ENCODE measurements at places on chromosomes 2 and 18.

DNA sequence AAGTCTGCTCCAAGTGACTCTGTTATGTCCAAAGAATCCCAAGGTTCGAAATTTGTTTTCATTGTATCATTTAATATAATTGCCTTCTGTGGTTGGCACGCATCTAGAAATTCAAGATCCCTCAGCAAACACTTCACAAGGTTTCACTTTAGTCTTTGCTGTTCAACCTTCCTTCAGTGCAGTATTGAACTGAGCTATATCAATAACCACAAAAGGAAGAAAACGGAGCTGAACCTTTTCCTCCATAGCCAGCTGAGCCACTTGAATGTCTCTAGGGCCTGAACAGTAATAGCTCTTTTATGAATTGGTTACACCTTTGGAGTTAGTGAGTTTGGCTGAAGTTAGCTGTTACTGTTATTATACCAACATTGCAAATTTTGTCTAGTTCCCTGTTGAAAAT, 357.7 kb upstream of the HNRNPA3 start:
- no peak for DNase-seq

DNA sequence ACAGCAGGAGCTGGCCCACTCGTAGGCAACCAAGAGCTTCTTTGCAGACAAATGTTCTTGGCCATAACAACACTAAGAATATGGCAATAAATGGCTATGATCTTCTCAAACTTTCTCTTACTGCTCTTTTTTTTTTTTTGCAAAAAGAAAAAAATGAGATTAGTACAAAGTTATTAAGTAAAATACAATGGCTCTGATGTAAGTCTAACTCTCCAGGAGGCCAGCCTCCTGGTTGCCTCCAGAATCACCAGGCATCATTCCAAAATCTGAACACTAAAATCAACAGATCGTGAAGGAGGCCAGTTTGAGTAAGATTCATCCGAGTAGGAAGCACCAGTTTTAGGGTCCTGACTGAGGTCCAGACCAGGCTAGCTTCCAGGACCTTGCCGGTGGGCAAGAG, 20.8 kb upstream of the FIGN start:
- DNase-seq, result no peak

DNA sequence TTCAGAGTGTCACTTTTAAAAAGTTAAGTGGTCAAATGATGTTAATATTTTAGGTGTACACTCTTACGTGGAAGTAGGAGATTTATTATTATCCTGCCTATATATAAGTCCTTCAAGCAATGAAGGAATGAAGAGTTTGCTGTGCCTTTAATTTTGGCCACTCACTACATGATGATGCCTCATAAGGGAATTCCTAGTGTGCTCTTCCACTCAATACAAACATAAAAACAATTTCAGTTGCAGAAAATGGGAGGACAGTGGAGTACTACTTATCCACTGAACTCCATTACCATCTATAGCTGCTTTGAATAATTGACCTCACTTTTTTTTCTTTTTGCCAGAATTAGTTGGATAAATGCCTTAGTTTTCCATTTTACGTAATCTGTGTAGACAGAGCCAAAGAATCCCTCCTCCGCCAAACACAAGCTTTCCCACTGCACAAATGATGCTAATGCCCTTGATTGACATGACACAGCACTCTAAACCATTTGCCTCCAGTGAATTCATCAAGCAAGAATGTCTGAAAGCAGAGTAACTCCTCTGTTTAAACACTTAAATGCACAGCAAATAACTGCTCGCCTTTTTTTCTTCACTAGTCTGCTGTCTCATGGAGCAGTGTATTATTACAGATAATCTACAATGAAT, 751.1 kb upstream of the FANCL start:
- DNase-seq, result no peak

DNA sequence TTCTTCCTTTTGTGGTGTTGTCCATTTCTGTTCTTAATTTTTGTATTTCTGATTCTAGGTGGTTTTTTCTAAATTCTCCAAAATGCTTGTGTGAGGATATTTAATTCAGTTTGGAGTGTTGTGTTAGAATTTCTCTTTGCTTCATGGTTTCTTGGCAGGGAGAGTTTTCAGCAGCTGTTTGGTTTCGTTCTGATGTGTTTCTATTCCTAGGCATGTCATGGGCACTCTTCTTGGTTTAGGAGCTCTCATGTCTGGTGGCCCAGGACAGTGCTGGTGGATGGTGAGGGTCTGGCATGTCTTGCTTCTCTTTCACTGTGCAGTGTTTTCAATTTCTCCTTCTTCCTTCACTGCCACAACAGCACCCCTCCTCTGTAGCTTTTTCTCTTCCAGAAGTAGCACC, 52.9 kb downstream of the OSBPL6 start:
- no peak for DNase-seq

- DNase-seq, result no peak
These were observed 160.1 kb downstream of the RTP5 start for GRCh38 chr2:242029422-242030225.

DNA sequence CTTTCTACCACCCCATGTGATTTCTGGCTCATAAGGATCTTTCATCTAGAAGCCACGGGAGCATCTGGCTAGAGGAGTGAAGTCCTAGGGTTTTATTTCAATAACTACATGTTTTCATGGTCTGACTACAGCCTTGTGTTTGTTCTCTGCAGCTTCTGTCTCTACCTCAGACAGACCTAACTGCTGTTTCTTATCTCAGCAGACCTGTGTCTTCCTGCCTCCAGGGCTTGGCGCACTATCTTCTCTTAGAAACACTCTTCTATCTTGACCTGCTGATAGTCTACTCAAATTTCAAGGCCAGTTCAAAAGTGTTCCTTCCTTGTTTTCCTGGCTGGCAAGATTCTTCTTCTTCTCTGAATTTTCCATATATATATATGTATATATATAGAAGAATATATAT, 11.0 kb upstream of the TRIB2 start:
- DNase-seq, result no peak

- DNase-seq, result no peak
These were observed 60.0 kb downstream of the TTC21B start for GRCh38 chr2:165893556-165893955.

- DNase-seq, result no peak
These were observed 20.2 kb downstream of the SKA1 start for GRCh38 chr18:50395093-50395492.

DNA sequence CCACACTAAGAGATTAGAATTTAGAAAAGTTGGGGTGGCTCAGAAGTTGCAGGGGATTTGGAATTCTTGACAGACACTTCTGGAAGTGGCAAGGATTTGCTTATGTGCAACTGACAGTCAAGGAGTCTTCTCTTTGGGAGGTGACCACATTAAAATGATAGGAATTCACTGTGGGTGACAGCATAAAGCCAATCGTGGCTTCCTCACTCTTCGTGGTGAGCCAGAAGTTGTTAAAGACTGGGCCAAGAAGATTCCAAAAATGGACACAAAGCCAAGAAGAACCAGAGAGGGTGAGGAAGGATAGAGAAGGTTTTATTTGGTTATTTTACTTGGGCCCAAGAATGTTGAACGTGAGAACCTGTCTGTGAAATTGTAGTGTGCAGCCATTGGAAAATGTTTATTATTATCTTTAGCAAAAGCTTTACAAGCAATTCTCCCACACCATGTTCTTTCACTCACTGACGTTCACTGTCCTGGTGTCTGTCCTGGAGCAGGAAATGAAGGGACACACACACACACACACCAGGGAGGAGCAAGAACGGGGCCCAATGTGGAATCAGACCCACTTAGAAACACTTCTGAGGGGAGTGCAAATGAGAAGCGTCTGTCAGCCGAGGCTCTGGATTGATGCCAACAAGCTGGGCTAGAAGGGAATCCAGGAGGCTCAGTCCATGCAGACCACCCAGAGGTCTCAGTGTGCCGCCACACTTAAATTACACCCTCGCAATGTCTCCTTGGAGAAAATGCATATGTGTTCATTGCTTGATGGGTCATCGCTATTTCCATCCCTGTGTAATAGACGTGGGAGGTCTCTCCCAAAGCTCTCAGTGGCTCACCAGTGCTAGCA, 37.2 kb downstream of the STEAP3 start:
- no peak for DNase-seq

DNA sequence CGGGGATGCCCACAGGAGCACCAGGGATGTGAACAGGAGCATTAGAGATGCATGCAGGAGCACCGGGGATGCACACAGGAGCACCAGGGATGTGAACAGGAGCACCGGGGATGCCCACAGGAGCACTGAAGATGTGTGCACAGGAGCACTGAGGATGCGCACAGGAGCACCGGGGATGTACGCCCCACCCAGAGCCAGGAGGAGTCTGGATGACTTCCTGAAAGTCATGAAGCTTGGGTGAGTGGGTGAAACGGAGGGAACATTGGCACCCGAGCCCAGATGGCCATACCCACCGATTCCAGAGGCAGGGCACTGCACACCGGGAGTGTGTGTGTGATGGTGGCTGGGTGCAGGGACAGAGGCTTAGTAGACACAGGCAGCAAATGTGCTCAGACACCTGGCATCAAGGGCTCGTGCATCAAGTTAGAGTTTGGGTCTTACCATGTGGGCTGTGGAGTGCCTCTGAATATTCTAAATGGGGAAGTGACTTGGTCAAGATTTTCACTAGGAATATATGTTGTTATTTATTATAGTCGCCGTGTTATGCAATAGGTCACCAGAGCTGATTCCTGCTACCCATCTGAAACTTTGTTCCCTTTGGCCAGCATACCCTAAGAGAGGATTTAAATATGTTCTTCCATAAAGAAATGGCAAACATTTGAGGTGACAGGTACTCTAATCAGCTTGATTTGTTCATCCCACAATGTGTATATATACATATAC, 365.8 kb upstream of the MYT1L start:
- no peak for DNase-seq

DNA sequence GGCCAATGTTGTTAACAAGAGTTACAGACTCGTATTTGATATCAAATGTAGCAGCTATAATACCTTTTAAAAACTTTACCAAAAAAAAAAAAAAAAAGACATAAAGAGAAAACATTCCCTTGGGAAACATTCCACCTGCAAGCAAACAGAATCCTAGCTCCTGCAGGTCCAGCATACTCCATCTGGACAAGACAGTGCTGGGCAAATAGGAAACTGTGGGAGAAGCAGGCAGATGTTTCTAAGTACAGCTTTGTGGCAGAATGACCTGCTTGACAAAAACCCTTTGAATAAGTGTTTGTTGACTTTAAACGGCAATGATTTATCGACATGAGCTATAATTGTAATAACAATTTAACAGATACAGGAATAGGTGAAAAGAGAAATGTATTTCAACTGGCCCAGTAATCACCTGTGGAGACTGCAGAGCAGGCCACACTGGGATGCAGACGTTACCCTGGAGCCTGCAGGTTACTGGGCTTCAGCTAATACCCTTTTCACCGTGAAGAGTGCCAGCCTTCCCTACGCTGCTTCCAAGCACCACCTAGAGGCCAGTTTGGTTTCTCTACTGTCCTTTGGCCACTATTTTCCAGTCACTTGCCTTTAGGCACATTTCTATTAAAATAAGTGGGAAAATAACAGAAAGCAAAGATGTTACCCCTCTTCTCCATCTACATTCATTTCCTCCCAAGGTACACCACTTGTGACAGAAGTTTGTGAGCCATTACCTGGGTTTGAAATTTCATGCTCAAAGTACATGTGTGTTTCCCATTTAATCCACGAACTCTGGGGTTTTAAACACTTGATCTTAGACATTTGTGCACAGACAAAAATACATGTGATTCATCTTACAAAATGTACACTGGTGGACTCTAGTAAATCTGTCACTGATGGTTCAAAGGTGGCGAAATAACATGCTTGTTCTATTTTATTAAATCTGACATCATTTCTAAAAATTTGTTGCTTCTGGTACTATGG, 96.9 kb upstream of the ZNF397 start:
- peak; percentile 20 for DNase-seq

DNA sequence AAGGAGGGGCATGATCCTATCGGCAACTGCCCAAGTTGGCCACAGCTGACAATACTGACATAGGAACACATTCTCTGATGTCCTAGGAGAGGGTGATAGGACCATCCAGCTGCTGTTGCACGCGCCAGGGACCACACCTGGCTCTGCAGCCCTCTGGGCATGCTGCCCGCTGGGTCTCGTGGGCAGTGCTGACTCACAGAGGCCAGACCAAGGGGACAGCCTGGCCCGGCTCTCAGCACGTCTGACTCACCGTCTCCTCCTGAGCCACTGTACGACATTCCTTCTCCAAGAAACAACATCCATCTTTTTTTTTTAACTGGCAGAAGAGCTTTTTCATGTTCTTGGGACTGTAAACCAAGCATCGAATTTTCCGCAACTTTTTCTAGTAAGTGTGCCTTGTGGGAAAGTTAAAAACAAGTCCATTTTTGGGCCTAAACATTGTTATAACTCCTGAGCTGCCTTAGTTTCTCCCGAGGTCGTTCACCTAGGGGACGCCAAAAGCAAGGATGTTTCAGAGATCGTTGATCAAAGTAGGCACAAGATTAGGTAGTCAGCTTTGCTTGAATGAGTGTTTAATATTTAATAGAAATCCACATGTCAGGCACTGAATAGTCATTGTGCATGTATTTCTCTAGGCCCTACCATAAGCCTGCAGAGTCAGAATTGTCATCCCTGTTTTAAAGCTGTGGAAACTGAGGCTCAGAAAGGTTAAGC, 100.3 kb downstream of the TTC32 start:
- no peak for DNase-seq

- DNase-seq, result no peak
These were observed 94.9 kb upstream of the PAPOLG start for GRCh38 chr2:60661073-60661738.

GRCh38 chr18:24234850-24235418, 96.1 kb downstream of the CABYR start:
- DNase-seq, result no peak

GRCh38 chr18:62523631-62524439, 1.0 kb downstream of the ZCCHC2 start:
- peak; percentile 77 for DNase-seq

- no peak for DNase-seq
These were observed 100.9 kb downstream of the WDSUB1 start for GRCh38 chr2:159185401-159186130.

- no peak for DNase-seq
These were observed 365.2 kb downstream of the DSEL start for GRCh38 chr18:67151366-67151765.
